Stimulated activated CD8-positive, alpha-beta memory T cell treated with anti-CD3 and anti-CD28 coated beads, Interleukin-4, amount 100 ng/mL, for 4 hours (primary cell): ENCODE measurements at places on chromosomes 4 and X.

DNA sequence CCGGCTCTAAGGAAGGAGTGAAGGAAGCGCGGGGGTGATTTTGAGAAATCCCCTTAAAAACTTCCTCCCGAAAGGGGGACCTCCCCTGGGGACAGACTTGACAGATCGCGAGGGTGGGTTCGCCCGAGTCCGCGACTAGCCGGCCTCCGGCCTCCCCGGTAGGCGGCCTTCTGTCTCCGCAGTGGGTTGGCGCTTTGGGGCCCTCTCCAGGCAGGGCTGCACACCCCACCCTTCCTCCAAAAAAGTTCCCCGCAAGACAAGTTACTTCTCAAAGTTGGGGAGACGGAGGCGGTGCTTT lies 24.8 kb downstream of the HOPX start:
- no peak for DNase-seq

GRCh38 chr4:121692261-121692660 lies 4.5 kb downstream of the ANXA5 start:
- DNase-seq = no peak

- DNase-seq = no peak
These were observed 57.3 kb upstream of the BCOR start for GRCh38 chrX:40154853-40155588.

DNA sequence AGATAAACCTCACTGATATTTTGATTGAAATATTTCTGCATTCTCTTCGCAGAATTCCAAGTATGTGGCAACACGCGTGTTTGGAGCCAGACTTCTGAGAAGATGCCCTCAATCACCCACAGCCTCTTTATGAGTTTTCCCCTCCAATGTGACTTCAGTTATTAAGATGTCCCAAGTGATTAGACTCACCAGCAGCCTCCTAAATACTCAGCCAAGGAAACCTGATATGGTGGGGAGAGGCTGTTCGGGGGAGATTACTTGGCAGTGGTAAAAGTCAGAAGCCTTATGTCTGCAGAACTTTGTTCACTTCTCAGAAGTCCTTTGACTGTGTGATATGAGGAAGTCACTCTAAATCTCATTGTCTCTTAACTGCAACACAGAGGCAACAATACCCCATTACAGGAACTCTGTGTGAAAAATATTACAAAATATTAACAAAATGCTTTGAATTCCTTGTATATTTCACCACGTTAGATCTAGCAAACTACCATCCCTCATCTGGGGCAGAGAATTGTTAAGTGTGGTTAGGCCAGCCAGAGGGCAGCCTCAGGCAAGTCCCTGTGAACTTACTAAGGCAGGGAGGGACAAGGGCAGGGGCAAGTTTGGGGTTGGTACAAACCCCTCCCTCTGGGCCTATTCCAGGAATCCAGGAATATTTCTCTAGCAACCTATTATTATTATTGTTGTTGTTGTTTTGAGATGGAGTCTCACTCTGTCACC lies 151.4 kb upstream of the USP9X start:
- no peak for DNase-seq

GRCh38 chr4:32025851-32026459 lies 1305.8 kb downstream of the PCDH7 start:
- DNase-seq = no peak

- no peak for DNase-seq
These were observed 244.4 kb downstream of the SPOCK3 start for GRCh38 chr4:166989886-166990285.

DNA sequence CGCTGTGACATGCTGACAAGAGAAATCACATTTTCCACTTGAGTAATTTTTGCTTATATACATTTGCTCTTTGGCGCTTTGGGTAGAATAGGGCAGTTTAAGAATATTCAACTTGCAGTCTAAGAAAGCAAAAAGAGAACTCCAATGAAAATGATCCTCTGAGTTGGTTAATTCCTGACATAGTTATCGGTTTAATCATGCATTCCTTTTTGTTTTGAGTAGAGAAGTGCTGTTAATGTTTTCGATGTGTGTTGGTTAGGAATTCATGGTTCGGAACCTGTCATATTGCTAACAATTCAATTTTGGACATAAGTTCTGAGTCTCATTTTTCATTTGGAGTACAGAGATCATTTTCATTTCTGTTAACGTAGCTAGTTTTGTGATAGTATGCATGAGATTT lies 700.6 kb upstream of the PITX2 start:
- no peak for DNase-seq

DNA sequence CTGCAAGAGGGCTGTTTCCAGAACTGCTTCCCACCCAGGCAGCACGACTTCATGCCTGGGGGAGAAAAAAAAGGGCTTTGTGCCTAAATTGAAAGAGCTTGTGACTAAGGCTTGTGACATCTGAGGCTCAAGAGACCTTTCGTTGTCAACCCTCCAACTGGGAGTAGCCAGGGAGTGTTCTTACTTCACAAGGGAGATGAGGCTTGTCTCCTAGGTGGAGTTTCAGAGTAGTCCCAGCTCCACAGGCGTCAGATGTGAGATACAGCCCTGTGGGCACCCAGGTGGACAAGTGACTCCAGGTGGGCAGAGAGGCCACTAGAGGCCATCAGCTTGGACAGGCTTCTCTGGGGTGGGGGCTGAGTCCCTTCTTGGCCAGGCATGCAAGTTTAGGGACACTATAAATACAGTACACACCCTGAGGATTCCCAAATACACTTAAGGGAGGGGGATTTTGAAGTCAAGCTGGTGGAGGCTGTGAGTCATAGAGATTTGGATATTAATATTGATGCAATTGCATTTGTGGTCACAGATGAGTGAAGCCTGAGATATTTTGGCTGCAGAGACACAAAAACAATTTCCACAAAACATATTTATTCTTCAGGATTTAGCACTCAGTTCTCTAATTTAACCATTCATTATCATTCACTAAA lies 40.1 kb upstream of the SETD7 start:
- no peak for DNase-seq

DNA sequence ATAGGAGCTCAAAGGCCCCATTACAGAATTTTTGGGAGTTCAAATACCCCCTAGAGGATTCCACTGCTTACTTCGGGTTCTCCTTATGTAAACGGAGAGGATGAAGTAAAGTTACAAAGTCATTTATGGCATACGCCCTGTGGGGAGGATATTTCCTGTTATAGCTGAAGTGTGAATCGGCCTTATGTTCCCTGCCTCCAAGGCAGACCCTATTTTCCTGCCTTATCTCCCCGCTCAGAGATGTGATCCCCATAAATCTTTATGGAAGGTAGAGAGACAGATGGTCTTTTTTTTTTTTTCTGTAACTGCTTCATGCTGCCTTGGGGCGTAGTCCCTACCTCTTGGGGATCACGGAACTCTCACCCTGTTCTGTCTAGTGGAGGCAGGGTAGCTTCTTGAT lies 56.0 kb upstream of the DHX15 start:
- no peak for DNase-seq

DNA sequence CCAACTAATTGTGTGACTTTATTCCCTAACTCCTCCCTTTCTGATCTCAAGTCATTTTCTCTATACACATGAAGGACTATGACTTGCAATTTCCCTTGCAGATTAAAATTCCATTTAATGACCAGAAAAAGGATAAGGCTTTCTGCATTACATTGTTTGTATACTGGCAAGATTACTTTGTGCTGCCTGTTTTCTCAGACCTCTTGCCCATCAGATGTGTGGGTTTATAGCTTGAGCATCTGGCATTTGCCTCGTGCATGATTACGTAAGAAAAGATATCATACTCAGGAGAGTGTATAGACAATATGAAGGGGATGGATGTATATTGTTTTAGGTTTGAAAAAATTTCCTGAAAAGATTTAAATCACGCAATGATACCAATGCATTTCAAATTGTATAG lies 593.8 kb upstream of the SLIT2 start:
- DNase-seq = no peak

DNA sequence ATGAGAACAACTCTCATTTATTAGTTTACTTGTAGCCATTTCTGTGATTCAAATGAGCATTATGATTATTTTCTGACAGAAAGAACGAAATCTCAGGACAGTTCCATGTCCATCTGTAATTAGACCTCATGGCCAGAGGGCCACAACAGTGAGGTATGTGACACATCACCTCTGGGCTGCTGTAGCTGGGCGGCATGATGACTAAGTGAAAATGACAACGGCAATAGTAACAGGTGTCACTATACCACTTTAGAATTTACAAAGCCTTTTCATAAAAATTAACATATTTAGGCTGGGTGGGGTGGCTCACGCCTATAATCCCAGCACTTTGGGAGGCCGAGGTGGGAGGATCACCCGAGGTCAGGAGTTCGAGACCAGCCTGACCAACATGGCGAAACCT lies 252.6 kb downstream of the CBR4 start:
- DNase-seq = no peak
